Activated CD4-positive, alpha-beta T cell treated with anti-CD3 and anti-CD28 coated beads for 1 hour (primary cell): ENCODE measurements at places on chromosomes 11 and 22.
A peak's percentile ranks its signal among the peaks of the same experiment; 100 is the strongest.

DNA sequence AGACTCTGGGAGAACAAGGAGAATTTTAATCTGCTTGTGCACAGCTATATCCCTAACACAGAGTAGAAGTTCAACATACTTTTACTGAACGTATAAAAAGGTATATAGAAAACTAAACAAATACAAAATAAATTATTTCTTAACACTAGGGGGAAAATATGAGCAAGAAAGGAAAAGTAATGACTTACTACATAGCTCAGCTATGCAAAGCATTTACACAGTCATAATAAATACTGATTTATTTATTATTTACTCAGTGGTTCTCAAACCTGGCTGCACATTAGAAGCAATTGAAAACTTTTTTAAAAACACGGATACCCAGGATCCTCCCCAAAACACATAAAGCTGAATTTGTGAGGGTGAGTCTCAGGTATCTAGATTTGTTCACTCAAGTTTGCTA lies 182.5 kb downstream of the TTC28 start:
- no peak for DNase-seq

DNA sequence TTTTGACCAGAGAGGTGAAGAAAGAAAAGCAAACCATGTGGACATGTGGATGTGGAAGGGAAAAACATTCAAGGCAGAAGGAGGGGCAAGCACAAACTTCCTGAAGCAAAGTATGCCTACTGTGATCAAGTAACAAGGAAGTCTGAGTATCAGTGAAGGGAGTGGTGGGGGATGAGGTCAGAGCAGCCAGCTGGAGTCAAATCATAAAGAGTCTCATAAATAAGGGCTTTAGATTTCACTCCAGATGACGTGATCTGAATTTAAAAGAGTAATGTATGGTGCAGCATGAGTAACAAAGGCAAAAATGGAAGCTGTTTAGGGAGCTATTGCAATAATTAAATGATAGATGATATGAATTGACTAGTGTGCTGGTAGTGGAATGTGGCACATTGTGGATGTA lies 665.4 kb upstream of the CCDC90B start:
- DNase-seq, result no peak

GRCh38 chr11:11025087-11025486 lies 167.2 kb upstream of the ZBED5 start:
- no peak for DNase-seq

DNA sequence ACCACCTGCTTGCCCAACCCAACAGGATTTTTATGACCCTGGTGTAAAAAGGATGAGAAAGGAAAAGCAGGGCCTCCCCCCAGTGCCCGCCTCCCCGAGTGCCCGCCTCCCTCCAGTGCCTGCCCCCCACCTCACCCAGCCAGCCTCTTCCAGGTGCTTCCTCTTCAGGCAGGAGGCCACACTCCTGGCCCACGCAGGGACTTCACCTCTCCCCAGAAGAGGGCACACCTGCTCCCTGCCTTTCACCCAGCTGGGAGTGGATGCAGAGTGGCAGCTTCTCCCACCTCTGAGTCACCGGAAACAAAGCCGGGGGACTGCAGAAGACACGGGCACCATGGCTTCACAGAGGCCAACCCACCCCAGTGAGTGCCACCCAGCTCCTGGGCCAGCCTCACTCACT lies 16.1 kb downstream of the CPT1A start:
- DNase-seq, result peak; percentile 49

- no peak for DNase-seq
Measured at GRCh38 chr11:116172851-116173250, 599.9 kb downstream of the BUD13 start.

DNA sequence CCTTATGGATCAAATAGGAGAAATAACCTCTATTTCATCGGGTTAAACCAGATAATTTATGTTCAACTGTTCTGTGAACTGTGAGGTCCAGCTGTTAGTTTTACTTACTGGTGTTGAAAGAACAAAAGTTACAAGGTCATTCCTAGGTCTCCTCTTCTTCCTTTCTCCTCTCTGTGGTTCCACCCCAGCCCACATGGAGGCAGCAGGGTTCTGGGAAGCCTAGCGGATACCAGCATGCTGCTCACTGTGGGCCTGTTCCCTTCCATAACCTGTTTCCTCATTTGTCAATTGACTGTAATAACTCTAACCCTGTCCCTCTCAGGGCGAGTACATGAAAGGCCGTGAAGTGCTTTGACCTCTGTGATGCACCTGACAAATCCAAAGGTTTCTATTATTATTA lies 27.8 kb downstream of the RELT start:
- DNase-seq, result no peak
